ENCODE measurements at places on chromosomes 1 and 21.

GRCh38 chr1:37498872-37499617, 15.5 kb downstream of the MEAF6 start:
- no peak for DNase-seq

DNA sequence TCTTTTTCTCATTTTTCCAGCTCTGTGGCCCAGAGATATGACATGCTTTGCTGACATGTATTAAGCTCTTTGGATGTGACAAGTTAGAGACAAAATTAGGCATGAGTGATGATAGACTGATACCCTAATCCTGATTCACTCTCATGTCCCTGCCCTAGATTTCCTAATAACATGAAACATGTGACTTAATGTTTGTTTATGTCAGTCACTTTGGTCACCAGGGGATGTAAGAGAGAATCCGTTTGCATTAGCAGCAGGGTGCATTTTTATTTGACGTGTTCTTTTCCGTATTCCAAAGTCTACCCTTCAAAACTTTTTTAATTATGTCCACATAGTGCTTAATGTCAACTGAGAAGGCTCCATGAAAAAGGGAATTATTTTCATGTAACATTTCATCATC, 192.4 kb downstream of the HMCN1 start:
- DNase-seq = no peak

- DNase-seq = no peak
Measured at GRCh38 chr1:32127409-32128198, 19.7 kb downstream of the KPNA6 start.

DNA sequence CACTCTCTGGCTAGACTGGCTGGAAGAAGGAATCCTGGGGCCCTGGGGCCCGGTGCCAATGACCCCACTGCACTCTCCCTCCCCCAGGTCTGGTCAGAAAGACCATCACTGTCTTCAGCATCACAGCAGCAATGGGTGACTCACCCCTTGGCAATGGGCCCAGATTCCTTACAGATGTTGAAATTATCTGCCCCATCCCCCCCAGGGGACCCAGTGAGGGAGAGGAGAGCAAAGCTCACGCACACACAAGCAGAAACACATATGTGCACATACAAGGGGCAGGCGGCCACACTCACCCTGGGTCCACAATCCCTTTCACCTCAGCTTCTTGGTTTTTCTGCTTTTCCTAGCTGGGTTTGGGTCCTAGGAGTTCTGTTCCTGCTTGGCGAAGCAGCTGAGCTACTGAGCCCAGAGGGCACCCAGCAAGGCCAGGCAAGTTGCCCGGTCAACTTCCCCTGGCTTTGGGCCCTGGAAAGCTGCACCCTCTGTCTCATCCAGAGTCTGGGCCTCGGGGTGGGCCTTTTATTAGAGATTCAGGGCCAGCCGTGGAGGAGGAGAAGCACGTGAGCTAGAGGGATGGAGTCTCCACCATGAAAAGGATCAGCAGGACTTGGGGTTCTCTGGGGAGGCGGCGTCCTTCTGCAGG, 2.6 kb downstream of the COL16A1 start:
- no peak for DNase-seq

GRCh38 chr1:2396476-2396875, 4.8 kb downstream of the RER1 start:
- DNase-seq = no peak

GRCh38 chr1:246176126-246177024, 330.7 kb downstream of the SMYD3 start:
- DNase-seq = no peak

- DNase-seq = no peak
Measured at GRCh38 chr1:201511941-201512539, 5.1 kb upstream of the CSRP1 start.

- DNase-seq = peak; percentile 60
Measured at GRCh38 chr1:236850077-236850979, 55.2 kb downstream of the MTR start.

DNA sequence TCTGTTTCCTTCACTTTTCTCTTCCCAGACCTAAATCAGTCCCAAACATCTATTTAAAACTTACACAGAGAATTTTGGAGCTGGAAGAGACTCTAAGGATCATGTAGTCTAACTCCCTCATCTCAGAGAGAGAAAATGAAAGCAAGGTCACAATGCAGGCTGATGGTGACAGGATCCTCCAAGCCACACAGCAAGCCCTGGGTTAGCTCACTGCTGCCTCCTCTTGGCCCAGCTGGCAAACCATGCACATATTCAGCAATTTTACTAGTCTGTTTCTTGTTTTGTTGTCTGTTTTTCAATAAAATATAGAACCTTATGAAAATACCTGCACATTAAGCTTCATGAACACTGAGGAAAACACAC, 27.7 kb upstream of the LY9 start:
- peak; percentile 29 for DNase-seq

- peak; percentile 2 for DNase-seq
Measured at GRCh38 chr1:65717815-65718454, 74.8 kb upstream of the PDE4B start.

All from NCI-H1694 treated with DMSO at 0.1 percent for 48 hours (cell line).